ENCODE measurements at places on chromosomes 13 and 19. TPM values are rescaled to one million over a fixed set of nuclear protein-coding genes. Genes with fewer than 3 reads are reported as not detected.

The IL4I1 gene
- 1.1 TPM for total RNA-seq

The IL17D gene
- 3.9 TPM for total RNA-seq

DNA sequence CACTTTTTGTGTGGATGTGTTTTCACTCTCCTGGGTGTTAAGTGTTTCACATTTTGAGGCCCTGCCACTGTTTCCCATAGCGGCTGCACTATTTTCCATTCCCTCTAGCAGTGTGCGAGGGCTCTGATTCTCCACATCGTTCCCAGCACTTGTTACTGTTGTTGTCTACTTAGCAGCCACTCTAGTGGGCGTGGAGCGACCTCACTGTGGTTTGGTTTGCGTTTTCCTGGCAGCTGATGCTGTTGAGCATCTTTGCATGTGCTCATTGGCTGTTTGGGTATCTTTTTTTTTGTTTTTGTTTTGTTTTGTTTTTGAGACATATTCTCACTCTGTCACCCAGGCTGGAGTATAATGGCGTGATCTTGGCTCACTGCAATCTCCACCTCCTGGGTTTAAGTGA is 14.4 kb downstream of the NAXD start:
- DNase-seq, result no peak

DNA sequence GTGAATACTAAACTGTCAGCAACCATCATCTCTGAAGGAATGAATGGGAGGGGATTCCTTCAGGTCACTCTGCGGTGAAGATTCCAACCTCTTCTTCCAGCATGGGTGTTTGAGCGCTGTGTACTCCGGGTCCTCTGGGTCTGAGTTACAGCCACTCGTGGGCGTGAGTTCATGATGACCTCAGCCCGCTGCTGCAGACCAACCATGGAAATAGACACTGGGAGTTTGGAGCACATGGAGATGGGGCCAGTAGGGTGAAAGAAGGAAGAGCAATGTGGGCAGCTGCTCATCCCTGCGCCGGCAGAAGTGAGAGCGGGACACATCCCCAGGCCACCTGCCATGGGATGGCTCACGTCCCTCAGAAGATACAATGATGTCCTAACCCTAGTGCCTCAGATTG is 16.8 kb upstream of the RAB20 start:
- no peak for DNase-seq

Data from HT-29 (cell line).